Kidney epithelial cell (primary cell): ENCODE measurements at places on chromosomes 1 and 21. TPM values are rescaled to one million over a fixed set of nuclear protein-coding genes. Genes with fewer than 3 reads are reported as not detected.

The TSACC gene
- 0.25 TPM in 1 of 2 replicates, not detected in the other for total RNA-seq

The IFFO2 gene
- 25.3 and 26.6 TPM in 2 replicates for total RNA-seq

The CFAP107 gene
- total RNA-seq = not detected in 2 replicates

The SLC22A15 gene
- 12.9 and 17.6 TPM in 2 replicates for total RNA-seq

The NUP133 gene
- 28.6 and 52.5 TPM in 2 replicates for total RNA-seq

The ARHGEF10L gene
- total RNA-seq = 23.5 and 29.5 TPM in 2 replicates

The SELL gene
- total RNA-seq = not detected in 2 replicates

The NCSTN gene
- total RNA-seq = 71.9 and 91.3 TPM in 2 replicates

The MARCKSL1 gene
- 184 and 187 TPM in 2 replicates for total RNA-seq

The SDE2 gene
- 23.2 and 26.5 TPM in 2 replicates for total RNA-seq

The MYOM3 gene
- total RNA-seq = 7.9 and 8.1 TPM in 2 replicates

DNA sequence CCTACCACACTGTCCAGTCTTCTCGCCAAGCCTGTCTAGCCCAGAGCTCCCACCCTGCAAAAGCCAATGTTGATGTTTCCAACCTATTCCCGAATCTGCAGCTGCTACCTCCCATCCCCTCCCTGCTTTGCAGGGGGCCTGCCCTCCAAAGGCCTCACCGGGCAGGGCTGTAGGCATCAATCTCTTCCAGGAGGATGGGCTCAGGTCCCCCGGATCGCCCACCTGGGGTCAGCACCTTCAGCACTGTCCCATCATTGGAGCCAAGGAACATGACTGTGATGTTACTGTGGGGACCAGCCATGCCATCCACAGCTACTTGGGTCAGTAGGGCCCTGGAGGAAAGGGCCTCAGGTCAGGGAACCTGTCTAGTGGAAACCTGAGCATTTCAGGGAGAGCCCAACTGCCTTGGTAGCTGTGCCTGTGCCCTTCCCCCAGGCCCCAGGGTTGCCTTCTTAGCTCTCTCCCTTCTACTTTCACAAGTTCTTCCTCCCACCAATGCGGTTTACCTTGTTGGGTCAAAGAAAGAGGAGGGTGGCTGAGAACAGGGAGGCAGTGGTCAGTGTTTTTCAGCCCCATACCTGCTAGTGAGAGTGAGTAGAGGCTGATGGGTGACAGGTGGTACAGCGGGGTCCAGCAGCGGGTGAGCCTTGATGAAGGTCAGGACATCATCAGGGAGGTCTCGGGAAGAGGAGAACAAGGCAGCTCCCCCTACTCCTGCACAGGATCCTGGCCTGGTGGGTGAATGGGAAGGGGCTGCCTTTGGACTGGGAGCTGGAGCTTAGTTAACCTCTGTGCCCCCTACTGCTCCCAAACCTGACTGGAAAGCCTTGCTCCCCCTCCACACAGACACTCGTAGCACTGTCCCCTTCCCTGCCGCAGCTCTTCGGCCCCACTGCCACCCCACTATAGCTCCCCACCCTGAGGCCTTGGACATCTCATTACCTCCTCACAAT lies 10.7 kb downstream of the SEMA6C start:
- DNase-seq = no peak

- DNase-seq = no peak
These were observed 841.9 kb downstream of the LTN1 start for GRCh38 chr21:28150778-28151177.

GRCh38 chr1:41394959-41395956 lies 34.0 kb downstream of the FOXO6 start:
- no peak for DNase-seq

DNA sequence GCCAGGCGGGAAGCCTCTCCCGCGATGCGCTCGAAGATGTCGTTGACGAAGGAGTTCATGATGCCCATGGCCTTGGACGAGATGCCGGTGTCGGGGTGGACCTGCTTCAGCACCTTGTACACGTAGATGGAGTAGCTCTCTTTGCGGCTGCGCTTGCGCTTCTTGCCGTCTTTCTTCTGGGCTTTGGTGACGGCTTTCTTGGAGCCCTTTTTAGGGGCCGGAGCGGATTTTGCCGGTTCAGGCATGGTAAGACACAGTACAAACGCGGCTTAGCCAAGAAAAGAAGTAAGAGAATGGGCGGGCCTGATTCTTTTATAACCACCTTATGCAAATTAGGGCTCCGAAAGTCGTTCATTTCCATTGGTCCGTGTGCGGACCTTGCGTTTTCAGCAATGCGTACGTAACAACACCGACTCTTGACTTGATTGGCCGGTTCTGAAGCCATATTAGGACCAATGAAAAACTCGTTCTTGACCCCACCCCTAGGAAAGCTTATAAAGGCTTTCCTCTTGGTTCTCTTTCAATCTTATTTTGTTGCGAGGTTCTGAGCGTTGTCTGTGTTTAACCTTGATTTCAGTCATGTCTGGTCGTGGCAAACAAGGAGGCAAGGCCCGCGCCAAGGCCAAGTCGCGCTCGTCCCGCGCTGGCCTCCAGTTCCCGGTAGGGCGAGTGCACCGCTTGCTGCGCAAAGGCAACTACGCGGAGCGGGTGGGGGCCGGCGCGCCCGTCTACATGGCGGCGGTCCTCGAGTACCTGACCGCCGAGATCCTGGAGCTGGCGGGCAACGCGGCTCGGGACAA lies 12.8 kb upstream of the BOLA1 start:
- DNase-seq = peak; percentile 98

DNA sequence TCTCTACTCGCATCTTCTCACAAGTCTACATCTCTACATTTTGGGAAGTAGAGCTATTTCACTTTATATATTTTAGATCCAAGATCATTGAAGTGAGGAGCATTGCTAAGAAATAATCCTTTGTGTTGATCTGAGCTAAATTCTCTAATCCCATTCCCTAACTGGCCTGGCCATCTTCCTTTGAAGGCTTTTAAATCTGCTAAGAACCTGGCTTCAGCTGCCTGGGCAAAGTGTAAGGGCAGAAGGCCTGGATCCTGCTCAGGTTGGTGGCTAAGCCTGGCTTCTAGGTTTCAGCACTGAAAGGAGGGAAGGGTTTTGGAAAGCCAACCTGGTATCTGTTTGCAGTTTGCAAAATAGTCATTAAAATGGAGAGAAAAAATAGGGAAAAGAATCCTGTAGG lies 167.6 kb downstream of the BRINP2 start:
- DNase-seq = no peak

GRCh38 chr1:151980287-151981177 lies 13.1 kb downstream of the S100A10 start:
- DNase-seq = no peak

DNA sequence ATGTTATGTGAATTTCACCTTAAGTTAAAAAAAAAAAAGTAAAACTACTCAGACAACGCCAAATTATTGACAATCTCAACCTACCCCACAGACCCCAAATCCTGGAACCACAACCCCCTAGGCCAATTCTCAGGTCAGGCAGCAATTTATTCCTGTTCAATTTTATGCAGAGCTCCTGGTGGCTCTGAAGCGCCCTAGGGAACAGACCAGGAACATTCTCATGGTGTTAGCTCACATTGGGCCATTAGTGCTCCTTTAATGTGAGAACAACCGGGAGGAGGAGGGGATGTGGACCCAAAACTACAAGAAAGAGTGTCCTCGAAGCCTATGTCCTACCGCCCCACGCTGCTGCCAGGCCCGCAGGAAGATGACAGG lies 403 bp upstream of the PSEN2 start:
- no peak for DNase-seq

DNA sequence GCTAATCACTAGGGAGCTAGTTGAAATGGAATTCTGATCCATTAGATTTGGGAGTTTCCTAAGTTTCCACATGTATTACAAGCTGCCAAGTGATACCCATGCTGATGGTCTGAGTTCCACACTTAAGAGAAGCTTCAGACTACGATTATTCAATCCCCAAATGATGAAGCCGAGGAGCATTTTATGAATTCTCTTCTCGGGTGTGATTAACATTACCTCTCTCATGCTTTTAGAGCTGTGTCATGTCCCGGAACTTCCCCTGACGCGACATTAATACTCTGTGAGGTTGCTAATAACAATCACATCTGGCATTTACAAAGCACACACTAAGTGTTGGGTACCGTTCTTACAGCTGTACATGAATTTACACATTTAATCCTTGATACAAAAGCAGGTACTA lies 63.0 kb downstream of the KCNJ15 start:
- no peak for DNase-seq

- no peak for DNase-seq
These were observed 10.1 kb downstream of the TRAF5 start for GRCh38 chr1:211336775-211337174.

GRCh38 chr1:24861821-24862727 lies 68.0 kb downstream of the RUNX3 start:
- no peak for DNase-seq

DNA sequence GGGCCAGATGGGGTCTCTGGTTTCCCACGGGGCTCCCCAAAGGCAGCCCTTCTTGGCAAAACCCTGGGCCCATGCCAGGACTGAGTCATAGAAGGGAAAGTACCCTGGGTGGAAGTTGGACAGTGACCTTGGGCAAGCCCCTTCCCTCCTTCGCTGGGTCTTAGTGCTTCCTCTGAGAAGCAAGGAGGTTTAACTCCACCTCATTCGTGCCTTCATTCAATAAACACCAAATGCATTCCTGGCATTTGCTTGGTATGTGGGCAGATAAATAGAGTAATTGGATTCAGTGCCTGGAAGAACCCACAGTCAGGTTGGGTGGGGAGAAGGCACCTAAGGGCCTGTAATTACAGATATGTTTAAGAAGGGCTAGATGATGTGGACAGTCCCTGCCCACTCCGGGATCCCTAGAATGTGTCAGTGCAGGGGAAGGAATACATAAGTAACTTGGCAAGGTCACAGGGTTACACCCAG lies 36.3 kb upstream of the CITED4 start:
- peak; percentile 56 for DNase-seq

GRCh38 chr1:46034601-46035516 lies 97.6 kb downstream of the PIK3R3 start:
- DNase-seq = no peak

GRCh38 chr21:23853796-23854379 lies 1753.4 kb downstream of the MRPL39 start:
- no peak for DNase-seq

DNA sequence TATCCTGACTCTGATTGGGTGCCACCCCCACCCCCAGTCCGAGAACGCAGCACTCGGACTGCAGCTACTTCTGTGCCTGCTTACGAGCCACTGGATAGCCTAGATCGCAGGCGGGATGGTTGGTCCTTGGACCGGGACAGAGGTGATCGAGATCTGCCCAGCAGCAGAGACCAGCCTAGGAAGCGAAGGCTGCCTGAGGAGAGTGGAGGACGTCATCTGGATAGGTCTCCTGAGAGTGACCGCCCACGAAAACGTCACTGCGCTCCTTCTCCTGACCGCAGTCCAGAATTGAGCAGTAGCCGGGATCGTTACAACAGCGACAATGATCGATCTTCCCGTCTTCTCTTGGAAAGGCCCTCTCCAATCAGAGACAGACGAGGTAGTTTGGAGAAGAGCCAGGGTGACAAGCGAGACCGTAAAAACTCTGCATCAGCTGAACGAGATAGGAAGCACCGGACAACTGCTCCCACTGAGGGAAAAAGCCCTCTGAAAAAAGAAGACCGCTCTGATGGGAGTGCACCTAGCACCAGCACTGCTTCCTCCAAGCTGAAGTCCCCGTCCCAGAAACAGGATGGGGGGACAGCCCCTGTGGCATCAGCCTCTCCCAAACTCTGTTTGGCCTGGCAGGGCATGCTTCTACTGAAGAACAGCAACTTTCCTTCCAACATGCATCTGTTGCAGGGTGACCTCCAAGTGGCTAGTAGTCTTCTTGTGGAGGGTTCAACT lies 2.1 kb downstream of the RBM15 start:
- no peak for DNase-seq

- DNase-seq = no peak
These were observed 23.4 kb downstream of the COA7 start for GRCh38 chr1:52674497-52675384.

DNA sequence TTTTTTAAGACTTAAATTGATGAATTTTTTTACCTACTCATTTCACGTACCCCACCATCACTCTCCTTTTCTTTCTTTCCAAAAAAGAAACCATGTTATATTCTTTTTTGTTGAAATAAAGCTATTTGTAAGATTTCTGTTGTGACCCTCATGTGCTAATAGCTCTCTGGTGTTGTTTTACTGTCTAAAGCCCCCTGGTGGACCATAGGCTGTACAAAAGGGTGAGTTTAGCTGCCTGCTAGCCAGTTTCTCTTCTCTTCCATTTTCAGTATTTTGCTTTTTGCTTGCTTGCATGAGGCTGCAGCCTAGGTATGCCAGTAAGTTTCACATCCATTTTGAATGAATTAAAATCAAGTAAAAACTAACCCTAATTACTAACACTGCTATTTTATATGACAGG lies 15.6 kb upstream of the VAMP3 start:
- no peak for DNase-seq

- no peak for DNase-seq
These were observed 29.2 kb downstream of the ZNF281 start for GRCh38 chr1:200380589-200381021.

DNA sequence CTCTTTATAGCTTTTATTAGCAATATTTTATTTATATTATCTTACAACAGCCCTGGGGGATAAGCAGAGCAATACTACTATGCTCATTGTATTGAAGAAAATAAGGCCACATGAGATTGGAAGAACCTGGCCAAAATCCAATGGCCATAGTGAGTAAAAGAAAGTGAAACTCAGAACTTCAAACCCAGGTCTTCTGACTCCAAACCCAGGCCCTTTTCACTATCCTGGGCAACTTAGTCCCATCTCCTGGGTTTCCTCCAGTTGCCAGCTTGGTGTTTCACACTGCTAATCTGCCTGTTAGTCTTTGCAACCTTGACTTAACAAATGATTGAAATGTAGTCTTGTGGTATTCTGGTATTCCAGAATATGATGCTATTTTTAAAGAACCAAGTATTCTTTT lies 22.4 kb upstream of the EXO1 start:
- no peak for DNase-seq

DNA sequence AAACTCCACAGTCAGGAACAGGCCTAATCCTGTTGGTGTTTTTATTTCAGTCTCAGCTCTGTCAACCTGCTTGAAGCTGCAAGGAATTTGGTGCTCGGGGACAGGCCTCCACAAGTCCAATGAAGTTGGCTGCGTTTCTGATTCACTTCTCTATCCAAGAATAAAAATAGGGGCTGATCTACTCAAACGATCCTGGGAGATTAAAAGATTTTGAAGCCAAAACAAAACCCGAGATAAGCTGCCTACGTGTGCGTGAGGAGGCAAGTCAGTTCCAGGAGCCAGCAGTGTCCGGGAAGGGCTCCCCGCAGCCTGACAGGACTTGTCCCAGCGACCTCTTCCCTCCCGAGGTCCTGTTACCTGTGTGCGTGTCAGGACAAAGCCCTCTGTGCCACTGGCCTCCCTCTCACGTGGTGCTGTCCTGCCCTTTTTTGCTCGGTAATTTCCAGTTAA lies 98.0 kb downstream of the ETS2 start:
- DNase-seq = no peak
